ENCODE measurements at places on chromosomes 12 and 14.

GRCh38 chr14:92409043-92409442 is 86.1 kb downstream of the SLC24A4 start:
- no peak for DNase-seq

- no peak for DNase-seq
Measured at GRCh38 chr14:95255013-95255412, 64.7 kb downstream of the CLMN start.

- DNase-seq = no peak
Measured at GRCh38 chr14:82387699-82388098, 854.0 kb upstream of the SEL1L start.

DNA sequence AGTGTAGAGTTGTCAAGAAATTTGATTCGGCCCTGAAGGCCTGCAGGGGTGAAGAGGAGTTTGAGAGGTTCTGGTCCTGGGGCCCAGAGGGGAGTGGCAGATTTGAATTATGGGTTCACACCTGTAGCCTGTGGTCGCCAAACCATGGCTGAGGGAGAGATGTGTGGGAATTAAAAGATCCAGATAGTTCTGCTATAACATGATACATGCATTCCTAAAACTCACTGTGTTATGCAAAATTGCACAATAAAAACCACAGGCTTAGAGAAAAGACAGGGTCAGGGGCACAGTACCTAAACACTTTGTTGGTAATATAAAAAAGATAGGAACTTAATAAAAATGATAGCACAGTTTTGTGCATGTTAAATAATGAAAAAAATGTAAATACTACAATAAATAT is 106.2 kb downstream of the TMEM30B start:
- DNase-seq = no peak

- DNase-seq = no peak
Measured at GRCh38 chr12:27343255-27344000, 10.8 kb downstream of the BMAL2 start.

DNA sequence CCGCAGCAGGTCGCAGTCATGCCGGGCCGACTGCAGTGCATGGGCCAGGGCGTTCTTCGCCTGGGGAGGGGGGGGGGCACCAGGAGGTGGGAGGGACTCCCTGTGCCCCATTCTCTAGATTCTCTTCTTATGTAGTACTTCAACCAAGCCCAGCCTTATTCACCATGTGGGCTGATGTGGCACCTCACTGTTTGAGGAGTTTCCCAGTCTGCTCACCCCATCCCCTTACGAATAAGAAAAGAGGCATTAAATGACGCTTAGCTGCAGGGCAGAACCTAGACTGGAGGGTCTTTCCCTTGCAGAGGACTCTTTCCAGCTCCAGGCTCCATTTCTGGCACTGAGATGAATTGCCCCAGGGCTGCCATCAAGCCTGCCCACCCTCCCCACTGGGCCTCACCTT is 12.2 kb downstream of the CMTM5 start:
- no peak for DNase-seq

- DNase-seq = no peak
Measured at GRCh38 chr14:54671537-54671936, 104.6 kb downstream of the SAMD4A start.

GRCh38 chr14:91348845-91349465 is 68.7 kb downstream of the CCDC88C start:
- DNase-seq = no peak

DNA sequence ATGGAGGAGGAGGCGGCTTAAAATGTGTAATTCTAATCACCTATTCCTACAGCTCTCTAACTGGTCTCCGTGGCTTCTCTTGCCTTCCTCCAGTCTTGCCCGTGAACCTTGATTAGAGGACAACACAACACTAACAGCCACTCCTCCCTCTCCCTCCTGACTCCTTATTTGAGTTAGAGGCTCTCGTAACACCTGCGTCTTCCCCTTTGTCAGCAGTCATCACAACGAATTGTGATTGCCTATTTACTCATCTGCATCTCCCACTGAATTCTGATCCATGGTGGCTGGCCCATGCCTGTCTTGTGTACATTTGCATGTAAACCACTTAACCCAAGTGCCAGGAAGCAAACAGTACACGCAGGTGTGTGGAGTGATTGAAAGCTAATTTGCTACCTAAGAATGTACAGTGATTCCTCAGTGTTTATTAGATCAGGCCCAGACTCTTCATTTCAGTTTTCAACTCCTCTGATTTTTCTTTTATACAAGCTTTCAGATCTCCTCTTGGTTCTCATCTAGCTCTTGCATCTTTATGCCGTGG is 154.5 kb downstream of the MON2 start:
- no peak for DNase-seq

DNA sequence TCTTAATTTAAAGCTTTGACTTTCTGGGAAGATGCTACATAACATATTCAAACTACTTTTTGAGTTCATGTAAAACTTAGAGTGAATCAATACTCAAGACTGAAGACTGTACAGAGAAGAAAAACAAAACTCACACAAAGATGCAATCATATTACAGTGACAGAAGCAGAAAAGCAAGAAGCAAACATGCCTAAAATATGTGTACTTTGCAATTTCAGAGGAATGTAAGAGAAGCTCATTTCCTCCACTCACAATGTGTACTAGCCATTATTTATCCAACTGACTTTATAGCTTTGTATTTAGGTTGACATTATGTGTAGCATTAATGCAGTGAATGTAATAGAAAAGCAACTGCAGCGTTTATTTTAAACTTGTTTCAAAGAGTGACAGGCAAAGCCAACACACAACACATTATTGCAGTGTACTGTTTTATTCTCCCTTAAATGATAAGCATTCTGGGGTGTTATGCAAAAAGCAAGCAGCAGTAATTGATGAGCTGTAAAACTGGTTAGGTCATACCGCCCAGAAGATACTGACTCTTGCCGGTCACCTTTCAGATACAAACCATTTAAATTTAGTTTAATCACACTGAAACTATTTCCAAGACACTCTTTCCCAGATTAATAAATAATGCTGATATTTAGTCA is 88.2 kb upstream of the PAWR start:
- no peak for DNase-seq

DNA sequence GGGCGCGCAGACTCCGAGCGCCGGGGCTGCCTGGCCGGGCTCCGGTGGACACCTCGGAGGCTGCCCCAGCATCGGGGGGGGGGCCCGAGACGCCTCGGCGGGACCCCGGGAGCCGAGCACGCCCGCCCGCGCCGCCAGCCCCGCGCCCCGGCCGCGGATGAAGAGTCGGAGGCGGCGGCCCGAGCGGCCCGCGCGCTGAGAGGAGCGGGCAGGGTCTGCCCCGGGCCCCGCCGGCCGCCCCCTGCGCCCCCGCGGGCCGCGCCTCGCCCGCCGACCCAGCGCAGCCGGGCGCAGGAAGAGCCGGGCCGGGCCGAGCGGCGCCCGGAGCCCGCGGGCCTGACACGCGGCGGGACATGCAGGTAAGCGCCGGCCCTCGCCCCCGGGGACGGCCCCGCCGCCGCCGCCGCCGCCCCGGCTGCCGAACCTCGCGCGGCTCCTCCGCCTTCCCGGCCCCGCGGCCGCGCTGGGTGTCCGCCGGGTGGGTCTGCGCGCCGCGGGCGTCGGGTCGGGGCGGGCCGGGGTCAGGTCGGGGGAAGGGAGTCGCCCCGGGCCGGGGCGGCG is 63.7 kb downstream of the FBXL14 start:
- DNase-seq = no peak

DNA sequence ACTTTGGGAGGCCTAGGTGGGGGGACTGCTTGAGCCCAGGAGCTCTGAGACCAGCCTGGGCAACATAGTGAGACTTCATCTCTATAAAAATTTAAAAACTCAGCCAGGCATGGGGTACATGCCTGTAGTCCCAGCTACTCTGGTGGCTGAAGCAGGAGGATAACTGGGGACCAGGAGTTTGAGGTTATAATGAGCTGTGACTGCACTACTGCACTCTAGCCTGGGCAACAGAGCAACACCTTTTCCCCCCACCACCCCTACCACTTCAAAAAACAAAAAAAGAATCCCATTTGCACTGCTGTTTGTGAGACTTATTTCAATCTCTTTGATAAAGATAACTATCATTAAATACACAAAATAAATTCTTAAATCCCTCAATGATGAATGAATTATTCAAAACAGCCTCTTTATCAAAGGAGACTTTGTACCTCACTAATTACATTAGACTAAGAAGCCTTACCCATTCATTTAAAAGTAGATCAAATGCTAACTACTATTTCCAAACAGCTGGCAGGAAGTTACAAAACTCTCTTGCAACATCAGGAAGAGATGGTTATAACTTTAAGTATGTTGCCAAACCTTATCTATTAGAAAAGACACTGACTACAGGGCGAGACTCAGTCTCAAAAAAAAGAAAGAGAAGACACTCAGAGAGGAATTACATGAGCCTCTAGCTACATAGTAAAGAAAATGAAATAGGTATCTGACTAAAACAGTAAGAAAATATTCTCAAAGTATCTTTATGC is 14.7 kb downstream of the BLTP3B start:
- DNase-seq = no peak

- no peak for DNase-seq
Measured at GRCh38 chr12:69431591-69432222, 38.5 kb upstream of the FRS2 start.

DNA sequence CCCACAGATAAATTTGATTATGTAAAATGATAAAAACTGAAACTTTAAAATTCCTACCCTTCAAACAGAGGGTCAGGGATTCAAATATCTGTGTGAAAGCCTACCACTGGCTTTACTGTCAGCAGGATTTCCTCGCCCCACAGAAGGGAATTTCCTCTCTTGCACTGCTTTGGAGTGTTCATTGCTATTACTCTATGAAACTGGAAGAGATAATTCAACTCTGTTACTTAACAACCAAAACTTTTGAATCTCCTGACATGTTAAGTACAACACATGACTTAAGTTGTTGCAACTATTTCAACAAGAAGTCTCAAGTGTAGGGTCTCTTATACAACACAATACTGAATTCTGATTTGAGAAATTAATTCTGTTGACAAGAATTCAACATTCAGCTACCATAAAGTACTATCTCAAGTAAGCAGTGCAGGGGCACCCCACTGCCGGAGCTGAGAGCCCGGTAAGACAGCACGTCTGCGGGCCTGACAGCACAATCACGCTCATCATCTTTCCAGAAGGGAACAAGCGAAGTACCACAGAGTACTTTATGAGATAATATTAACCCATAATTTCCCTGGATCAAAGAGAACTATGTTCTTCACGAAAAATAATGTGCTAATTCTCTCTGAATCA is 22.9 kb downstream of the DICER1 start:
- DNase-seq = no peak

DNA sequence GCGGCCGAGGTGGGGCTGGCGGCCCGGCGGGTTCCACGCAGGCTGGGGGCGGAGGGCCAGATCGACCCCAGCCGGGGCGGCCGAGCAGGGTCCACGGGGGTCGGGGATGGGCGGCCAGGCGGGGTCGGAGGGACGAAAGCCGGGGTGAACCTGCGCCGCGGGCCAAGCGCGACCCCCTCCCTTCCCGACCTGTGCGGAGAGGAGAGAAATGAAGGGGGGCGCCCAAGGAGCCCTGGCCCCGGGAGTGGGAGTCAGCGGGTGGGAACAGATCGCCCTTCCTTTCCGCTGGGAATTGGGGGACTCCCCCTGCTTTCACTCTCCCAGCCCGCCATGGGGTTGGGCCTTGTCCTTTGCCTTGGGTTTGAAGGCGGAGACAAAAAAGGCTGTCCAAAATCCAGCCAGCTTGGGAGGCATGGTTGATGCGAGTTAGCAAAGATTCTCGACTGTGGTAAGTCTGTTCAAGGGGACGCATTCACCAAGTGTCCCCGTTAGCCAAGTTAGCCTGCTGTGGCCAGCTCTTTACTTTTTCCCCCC is 559 bp upstream of the CKAP4 start:
- no peak for DNase-seq

DNA sequence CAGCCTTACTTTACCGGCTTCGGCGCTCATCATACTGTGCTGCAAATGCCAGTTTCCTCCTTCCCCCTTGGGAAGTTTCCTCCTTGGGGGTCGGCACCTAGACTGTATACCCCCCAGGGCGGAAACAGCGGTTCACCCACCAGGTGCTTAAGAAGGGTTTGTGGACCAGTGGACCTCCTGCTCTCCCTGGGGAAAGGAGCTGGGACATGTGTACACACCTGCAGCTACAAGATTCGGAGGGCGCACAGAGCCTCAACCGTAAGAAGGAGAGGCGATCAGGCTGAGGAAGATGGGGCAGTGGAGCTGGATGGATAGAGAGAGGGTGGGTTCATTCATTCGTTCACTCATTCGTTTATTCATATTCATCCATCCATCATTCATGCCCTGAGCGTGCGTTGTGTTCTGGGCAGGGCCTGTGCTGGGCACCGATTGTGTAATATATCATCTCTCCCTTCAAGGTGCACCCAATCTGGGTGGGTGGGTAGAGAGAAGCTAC is 717 bp upstream of the ZNF839 start:
- no peak for DNase-seq

DNA sequence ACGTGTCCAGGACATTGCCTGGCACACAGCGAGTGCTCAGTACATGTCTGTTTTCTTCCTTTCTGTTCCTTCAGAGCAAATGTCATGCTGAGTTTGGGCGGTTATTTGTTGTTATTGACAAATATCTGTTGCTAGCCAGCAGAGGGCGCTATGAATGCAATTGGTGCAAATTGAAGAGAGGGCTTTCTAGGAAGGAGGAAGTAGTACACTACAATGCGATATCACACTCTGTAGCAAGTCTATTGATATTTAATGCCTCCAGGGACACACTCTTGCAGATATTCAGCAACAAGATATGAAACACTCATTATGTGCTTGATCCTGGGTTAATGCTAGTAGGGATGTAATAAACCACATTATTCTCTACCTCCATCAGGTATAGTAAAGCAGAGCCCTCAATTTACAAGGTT is 267.3 kb upstream of the SRRM4 start:
- DNase-seq = no peak

DNA sequence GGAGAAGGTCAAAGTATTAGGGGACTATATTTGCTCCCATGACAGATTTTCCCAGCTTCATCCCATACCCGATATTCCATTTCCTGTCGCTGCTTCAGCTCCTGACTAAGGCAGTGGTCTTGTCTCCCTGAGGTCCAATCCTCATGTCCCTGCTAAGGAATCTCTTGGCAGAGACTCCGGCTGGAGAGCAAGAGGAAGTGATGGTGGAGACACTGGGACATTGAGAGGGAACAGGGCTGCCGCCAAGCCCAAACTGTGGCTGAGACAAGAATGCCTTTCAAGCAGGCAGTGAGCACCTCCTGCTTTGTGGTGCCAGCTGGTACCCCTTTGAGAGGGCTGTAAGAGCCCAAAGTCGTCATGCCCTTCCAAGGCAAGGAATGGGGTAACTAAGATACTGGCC is 5.5 kb downstream of the SP7 start:
- no peak for DNase-seq

DNA sequence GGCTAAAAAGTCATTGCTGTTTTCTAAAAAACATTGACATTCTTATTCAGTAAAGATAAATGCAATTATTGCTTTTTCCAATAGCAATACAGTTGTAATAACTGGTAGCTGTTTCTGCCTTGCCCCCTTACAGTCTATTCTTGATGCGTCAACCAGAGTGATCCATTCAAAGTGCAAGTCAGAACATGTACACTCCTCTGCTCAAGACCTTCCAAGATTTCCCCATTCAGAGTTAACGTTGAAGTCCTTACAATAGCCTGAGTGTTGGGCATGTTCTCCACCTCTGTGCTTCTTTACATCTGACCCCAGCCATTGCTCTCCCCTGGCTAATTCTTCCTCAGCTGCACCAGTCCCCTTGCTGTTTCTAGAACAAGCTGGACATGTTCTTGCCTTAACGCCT is 24.3 kb downstream of the VRK1 start:
- DNase-seq = no peak

Measured in activated CD4-positive, alpha-beta T cell treated with anti-CD3 and anti-CD28 coated beads, Interleukin-2, amount 50 U/mL, for 24 hours (primary cell).